ENCODE measurements at places on chromosomes 1 and 21.

DNA sequence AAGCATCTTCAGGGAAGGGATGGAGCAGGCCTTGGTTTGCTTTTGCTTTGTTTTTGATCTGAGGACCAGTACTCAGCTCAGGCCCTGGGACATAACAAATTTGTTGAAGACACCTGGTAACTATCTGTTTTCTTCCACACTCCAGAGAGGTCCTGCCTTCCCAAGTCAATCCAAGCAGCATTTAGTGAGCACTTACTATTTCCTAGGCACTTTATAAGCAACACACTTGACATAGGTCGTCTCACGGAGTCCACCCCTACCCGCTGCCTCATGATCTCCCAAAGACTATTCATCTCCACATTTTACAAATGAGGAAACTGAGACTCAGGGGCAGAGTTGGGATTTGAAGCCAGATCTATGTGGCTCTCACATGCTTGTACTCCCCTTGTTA, 14.4 kb upstream of the EPHA2 start:
- DNase-seq: no peak

DNA sequence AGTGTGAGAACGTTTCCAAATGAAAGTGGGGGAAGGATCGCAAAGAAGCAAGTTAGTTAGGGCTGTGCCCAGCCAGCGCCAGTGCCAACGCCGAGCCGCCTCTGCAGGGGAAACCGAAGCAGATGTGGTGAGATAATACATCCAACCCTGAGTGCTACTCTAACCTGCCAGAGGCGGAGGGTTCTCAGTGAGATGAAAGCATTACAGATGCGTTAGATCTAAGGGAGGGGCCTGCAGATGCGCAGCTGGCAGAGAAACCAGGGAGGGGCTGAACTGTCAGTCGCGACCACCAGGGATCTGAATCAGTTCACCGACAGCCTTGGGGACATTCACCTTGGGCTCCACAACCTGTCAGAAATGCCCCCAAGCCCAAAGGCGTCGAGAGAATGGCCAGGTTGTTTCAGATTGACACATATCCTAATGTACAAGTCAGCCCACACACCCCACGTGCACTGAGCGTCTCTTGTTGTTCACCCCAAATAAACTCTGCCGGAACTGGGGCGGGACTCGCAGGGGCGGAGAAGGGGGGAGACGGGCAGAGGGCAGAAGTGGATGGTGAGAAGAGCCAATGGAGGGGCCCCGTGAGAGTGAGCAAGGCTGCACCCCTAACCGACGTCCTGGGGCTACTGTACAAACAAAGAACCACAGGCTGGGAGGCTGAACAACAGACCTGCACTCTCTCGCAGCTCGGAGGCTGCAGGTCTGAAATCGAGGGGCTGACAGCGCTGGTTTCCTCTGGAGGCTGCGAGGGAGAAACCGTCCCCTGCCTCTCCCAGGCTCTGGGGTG, 8.7 kb upstream of the UMODL1 start:
- DNase-seq: peak; percentile 81

DNA sequence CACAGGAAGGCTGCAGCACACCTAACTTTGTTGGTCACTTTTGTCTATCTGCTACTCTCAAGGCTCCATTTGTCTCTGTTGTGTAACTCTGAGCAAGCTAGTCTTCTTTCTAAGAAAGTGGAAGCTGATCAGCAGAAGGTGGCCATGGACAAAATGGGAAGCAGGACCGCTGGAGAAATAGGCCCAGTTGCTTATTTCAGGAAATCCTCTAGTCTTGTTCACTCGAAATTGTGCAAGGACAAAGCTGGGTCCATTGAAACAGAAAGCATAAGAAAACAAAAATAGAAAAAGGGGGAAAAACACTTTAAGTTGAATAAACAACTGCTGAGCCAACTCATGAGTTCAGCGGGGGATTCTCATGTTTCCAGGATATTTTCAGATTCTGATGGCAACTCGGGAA, 150.1 kb downstream of the PBX1 start:
- no peak for DNase-seq

- peak; percentile 29 for DNase-seq
Observed at GRCh38 chr1:50873458-50874187, 86.4 kb downstream of the FAF1 start.

DNA sequence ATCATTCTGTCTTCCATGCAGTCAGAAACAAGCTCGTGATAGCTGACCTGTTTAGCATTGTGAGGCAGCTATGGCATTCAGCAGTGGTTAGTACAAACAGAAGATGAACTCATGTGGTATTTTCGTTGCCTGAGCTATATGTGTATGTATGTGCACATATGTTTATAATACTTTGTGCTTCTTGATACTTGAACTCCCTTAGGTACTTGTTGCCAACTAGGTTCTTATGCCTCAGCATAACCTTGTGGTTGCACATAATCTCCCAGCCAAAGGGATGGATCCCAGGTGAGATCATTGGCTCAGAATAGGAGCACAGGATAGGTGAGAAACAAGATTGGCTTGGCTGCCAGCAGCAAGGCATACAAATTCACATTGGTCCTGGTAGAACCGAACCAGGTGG, 86.1 kb downstream of the VPS26C start:
- DNase-seq: no peak

- no peak for DNase-seq
Observed at GRCh38 chr1:32066489-32066873, 6.3 kb upstream of the TMEM39B start.

DNA sequence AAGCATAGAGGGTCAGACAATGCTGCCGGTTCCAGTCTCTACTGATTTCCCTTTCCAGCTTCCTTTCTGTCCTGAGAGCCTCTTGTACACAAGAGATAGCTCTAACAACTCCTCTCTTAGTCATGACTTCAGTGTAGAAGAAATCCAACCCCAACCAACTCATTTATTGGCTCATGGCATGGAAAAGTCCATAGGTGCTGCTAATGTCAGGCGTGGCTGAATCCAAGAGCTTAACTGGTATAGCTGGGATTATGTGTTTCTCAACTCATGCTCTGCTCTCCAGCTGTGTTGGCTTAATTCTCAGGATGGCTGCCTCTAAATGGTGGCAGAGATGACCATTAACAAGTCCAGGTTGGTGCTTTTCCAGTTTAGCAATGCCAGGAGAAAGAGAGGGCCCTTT, 12.4 kb upstream of the THRAP3 start:
- DNase-seq: no peak

GRCh38 chr1:238961790-238962189, 424.6 kb upstream of the CHRM3 start:
- no peak for DNase-seq

- no peak for DNase-seq
Observed at GRCh38 chr1:223041481-223041880, 101.6 kb downstream of the TLR5 start.

DNA sequence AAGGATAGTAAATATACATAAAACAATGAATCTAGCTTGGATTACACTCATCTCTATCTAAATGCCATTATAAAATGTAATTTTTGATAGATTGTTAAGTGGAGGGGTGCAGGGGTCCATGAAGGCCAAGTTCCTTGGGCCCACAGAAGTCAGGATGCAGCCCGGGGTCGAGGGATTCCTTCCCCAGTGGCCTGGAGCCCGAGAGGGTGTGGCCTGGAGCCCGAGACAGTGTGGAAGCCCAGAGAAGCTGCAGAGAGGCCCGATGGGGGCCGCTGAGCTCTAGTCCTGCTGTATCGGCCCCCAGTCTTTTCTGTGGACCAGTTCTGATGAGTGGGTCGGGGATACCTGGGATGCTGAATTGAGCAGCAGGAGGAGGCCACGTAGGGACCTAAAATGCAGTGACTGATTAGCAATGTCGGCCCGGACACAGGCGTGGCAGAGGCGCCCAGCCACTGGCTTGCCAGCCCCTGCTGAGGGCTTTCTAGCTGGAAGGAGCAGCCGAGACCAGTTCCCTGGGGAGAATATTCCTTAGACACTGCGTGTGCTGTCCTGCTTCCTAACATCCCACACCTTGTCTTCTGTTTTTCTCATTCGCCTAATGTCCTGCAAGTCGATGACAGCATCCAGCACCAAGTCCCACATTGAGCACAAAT, 38.9 kb downstream of the UMODL1 start:
- DNase-seq: no peak

- DNase-seq: no peak
Observed at GRCh38 chr1:44033756-44034155, 2.5 kb upstream of the SLC6A9 start.

DNA sequence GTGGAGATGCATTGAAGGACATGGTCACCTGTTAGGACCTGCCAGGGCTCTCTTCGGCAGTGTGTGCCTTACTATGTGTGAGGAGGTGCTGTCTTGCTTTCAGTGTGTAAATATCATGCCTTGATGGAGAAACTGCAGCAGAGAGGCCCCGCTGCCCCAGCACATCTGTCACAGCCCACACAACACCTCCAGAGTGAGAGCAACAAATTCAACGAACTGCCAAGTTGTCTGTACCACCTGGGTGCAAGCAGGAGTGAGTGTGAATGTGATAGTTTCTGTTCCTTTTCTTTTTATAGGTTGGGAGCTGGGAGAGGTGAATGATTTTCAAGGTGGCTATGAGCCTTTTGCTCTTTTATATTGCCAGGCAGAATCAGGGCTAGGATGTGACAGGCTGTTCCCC, 114.6 kb upstream of the KIAA0040 start:
- DNase-seq: no peak

GRCh38 chr1:25694167-25695007, 77.8 kb downstream of the MAN1C1 start:
- no peak for DNase-seq

- DNase-seq: no peak
Observed at GRCh38 chr1:2975466-2976179, 45.6 kb upstream of the ACTRT2 start.

GRCh38 chr1:208251911-208252835, 8.0 kb upstream of the PLXNA2 start:
- DNase-seq: no peak
